ENCODE measurements at places on chromosomes 4 and X.

DNA sequence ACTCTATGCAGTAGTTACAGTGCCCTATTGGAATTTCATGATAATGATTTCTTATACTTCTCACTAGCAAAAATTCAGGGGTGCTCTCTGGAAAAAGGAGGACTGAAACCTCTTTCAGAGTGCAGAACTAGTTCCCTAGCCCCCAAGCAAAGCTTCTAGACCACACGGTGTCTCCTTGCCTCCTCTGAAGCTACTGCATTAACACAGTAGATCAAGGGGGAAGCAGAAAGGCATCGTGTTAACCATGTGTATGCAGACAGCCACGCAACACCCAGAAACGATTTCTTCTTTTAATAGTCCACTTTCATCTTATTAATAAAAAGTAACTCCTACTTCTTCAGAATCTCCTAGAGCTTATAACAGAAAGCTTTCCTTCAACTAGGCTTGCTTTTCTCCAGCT, 44.7 kb downstream of the MAML3 start:
- no peak for DNase-seq

GRCh38 chr4:163758032-163758431, 263.5 kb downstream of the TMA16 start:
- no peak for DNase-seq

DNA sequence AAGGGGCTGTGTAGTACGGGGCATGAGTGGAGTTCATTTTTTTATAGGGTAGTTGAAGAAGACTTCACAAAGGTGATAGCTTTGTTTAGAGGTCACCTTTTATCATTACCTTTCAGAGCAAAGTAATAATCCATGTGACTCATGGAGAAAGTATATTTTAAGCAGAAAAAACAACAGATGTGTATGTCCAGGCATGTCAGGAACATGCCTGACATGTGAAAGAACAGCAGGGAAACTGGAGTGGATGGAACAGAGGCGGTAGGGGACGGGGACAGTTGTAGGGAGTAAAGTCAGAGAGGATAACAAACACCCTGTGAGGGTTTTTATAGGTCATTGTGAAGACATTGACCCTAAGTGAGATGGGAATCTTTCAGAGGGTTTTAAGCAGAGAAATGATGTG, 107.6 kb downstream of the USP9X start:
- no peak for DNase-seq

- no peak for DNase-seq
These were observed 23.9 kb upstream of the APLN start for GRCh38 chrX:129678614-129679195.

- no peak for DNase-seq
These were observed 104.6 kb upstream of the BMPR1B start for GRCh38 chr4:94653095-94653649.

DNA sequence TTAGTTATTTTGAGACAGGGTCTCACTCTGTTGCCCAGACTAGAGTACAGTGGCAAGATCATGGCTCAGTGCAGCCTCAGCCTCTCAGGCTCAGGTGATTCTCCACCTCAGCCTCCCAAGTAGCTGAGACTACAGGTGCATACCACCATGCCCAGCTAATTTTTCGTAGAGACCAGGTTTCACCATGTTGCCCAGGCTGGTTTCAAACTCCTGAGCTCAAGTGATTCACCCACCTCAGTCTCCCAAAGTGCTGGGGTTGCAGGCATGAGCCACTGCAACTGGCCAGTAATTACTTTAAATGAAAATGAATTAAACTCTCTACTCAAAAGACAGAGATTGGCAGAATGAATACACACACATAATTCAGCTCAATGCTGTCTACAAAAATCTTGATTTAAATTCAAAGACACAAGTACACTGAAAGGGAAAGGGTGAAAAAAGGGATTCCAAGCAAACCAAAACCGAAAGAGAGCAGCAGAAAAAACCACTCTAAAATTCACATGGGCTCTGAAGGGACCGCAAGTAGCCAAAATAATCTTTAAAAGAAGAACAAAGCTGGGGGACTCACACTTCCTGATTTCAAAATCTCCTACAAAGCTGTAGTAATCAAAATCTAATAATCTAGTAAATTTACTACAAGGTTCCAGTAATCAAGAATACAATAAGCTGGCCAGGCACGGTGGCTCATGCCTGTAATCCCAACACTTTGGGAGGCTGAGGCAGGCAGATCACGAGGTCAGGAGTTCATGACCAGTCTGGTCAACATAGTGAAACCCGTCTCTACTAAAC, 11.8 kb upstream of the SPON2 start:
- DNase-seq = no peak

GRCh38 chr4:142535009-142535408, 311.1 kb downstream of the INPP4B start:
- DNase-seq = no peak

GRCh38 chr4:7248857-7249256, 56.5 kb downstream of the SORCS2 start:
- no peak for DNase-seq

GRCh38 chr4:825063-825970, 612 bp downstream of the CPLX1 start:
- DNase-seq = no peak

DNA sequence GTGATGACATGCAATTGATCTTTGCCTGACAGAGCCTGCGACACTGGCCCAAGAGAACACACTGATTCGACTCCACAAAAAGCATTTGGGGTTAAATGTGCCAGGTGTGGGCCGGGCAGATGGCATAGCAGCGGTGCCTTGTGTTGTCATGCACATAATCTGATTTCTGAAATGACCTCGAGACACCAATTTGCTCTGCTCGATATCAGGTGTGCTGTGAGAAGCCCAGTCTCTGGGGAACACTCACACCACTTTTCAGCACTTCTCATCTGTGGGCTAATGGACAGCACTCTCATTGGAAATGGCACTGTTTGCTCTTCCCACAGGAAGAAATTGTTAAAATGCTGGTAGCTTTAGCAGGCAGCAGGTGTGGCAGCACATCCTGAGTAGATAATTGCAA, 738.3 kb upstream of the TENM3 start:
- DNase-seq = no peak

DNA sequence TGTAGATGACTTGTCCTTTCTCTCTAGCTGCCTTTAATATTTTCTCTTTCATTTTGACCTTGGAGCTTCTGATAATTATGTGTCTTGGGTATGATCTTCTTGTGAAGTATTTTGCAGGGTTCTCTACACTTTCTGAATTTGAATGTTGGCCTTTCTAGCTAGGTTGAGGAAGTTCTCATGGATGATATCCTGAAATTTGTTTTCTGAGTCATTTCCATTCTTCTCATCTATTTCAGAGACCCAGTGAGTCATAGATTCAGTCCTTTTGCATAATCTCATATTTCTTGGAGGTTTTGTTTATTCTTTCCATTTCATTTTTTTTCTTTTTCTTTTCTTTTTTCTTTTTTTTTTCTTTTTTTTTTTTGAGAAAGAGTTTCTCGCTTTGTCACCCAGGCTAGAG, 585.7 kb upstream of the PABPC4L start:
- DNase-seq = no peak

- DNase-seq = no peak
These were observed 1055.8 kb upstream of the DIAPH2 start for GRCh38 chrX:95628796-95629195.

- no peak for DNase-seq
These were observed 516.7 kb upstream of the SLIT2 start for GRCh38 chr4:19735012-19735411.

DNA sequence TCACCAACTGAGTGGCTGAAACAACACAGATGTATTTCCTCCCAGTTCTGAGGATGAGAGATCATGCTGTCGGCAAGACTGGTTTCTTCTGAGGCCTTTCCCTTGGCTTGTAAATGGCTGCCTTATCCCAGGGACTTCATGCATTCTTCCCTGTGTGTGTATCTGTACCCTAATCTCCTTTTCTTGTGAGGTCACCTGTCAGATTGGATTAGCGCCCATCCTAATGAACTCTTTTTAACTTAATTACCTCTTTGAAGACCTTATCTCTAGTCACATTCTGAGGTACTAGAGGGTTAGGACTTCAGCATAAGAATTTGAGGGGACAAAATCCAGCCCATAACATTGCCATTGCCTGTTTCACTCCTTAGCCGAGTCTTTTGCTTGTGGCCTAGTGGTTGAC, 59.5 kb upstream of the TMEM150C start:
- DNase-seq = no peak

DNA sequence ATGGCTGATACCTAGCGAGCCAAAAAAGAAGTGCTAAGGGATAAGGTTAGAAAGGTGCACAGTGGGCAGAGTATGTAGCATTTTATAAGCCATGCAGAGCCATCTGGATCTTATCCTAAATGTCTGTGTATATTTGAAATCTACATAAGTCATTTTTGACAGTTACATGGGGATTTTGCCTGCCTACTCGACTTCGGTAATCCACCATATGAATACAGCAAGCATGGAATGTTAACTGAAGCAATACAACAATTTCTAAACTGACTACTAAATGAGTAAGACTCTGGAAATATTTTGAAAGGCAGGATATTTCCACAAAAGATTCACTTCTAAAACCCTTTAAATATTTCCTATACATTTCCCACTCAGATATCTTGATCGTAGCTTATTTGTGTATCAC, 122.5 kb downstream of the KCNIP4 start:
- DNase-seq = no peak

DNA sequence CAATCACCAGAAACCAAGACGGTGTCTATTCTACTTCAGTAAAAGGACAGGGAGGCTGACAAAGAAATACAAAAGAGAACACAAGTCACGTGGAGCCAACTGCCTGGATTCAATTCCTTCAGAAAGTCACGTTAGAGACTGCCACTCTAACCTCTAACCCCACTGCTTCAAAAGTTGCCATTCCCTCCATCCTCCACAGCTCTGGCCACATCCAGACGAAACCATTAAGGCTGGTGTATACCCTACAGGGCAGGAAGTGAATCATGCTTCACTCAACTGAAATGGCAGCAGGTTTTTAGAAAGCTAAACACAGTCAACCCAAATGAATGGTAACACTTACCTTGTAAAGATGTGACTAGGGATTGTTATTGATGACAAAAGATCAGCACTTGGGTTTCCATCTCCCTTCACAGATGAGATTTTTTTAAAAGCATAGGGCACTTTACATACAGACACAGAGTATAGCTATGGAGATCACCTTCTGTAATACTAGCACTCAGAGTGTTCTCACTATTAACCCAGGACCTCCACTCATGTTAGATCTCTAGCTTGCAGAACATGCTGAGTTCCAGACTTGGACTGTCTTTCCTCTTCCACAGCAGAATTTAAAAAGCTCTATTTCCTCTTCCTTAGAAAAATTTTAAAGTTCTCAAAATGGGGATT, 37.4 kb downstream of the MAML3 start:
- DNase-seq = no peak

GRCh38 chr4:110211007-110211769, 12.8 kb upstream of the ELOVL6 start:
- DNase-seq = no peak

DNA sequence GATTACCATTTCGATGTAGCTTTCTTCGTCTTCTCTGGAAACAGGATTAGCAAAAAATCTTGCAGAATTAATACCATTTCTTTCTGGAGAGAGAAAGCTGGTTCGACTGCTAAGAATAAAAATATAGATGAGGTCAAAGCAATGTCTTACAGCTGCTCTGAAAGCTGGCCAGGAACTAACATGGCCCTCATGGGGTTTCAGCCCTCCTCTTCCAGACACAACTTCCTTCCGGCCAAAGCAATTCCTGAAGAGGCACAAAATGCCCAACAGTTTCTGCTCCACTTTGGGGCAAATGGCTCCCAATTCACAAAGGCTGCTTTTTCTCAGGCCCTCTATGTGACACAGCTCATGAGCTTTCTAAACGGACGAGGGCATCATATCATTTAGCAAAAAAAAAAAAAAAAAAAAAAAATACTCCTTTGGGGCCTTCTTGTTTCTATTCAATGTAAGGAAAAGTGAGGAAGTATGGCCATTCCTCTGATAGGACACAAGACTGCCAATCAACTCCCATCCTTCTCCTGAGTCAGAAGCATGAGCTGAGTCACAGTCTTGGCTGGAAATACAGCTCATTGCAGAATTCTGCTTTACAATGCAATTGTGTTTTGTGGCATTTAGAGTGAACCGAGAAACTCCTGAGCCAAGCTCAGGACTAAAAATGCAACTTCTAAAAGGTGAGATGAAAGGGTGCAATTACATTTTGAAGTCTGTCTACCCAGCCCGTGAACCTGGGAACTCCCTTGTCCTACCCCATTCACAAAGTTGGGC, 42.7 kb upstream of the CTAG2 start:
- DNase-seq = no peak

- DNase-seq = no peak
These were observed 218.2 kb upstream of the PSAPL1 start for GRCh38 chr4:7652906-7653305.

GRCh38 chrX:137926090-137926489, 360.2 kb downstream of the ZIC3 start:
- no peak for DNase-seq

GRCh38 chrX:103585411-103586313, at the start of gene TCEAL4:
TSS of gene TCEAL4 (plus strand) at chrX:103585515. CDS start at chrX:103586676, 1,161 bp downstream.
- no peak for DNase-seq

- DNase-seq = no peak
These were observed 486 bp downstream of the ABLIM2 start for GRCh38 chr4:8157944-8158709.

- DNase-seq = no peak
These were observed 36.0 kb downstream of the CLOCK start for GRCh38 chr4:55510685-55511084.

GRCh38 chrX:104324461-104325212, 69.9 kb upstream of the ESX1 start:
- DNase-seq = no peak

DNA sequence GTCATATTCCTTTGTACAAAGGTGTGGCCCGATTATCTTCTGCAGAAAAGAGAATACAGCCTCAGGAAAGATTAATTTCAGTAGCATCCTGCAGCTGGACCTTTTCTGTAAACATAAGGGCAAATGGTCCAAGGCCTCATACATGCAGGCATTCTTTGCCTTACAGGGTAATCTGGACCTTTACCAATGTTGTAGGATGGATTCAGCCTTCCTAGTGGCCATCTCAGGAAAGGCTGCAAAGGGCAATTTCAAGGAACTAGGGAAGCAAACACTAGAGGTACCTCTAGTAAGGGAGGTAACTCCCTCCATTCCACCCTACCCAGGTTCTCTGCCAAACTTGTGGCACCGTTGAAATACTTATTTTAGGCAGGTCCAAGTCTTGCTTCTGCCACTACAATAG, 43.0 kb downstream of the UGT2B28 start:
- no peak for DNase-seq

GRCh38 chr4:86302251-86302650, 57.6 kb downstream of the MAPK10 start:
- DNase-seq = no peak

GRCh38 chr4:133156096-133156495, 7.0 kb downstream of the PCDH10 start:
- DNase-seq = no peak

- DNase-seq = no peak
These were observed 19.6 kb upstream of the IL2 start for GRCh38 chr4:122476126-122476525.

DNA sequence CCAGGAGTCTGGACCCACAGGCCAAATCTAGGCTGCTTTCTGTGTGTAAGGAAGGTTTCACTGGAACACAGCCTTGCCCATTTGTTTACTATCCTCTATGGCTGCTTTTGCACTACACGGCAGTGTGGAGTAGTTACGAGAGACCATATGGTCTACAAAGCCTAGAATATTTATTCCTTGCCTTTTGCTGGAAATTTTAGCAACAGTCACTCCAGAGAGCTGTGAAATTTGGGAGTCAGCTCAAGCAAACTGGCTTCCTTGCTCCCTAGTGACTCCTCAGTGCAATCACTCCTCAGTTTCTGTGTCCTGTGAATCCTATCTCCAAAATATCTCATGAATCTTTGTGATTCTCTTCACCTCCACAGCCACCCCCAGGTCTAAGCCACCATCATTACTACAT, 99.0 kb upstream of the CPEB2 start:
- no peak for DNase-seq

All from NCI-H1048 (cell line).